ENCODE measurements at places on chromosomes 7 and 10.

- DNase-seq = no peak
Observed at GRCh38 chr7:134485203-134485602, 26.3 kb upstream of the AKR1B1 start.

GRCh38 chr10:74011770-74012169 lies 13.9 kb downstream of the VCL start:
- no peak for DNase-seq

- DNase-seq = no peak
Observed at GRCh38 chr7:36775676-36776075, 51.4 kb upstream of the AOAH start.

DNA sequence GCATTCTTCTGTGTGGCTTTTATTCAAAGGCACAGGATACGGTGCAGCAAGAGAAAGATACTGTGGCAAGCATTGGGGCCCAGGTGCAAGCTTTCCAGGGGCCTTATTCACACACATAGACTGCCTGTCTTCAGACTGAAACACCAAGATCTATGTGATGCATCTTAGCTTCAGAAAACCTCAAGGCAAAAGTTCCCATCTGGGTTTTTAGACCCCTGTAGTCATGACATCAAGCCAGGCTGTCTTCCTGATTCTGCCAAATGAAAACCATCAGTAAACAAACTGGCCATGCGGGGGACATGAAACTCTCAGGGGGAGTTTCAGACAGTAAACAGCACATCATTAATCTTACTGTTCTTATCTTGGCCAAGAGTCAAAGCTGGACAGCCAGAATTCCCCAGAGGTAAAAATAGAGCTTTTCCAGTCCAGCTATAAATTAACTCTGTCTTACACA lies 9.8 kb downstream of the AGBL3 start:
- no peak for DNase-seq

- no peak for DNase-seq
Observed at GRCh38 chr10:3978174-3978573, 193.2 kb upstream of the KLF6 start.

- DNase-seq = no peak
Observed at GRCh38 chr10:11869219-11869618, 46.1 kb downstream of the PROSER2 start.

- DNase-seq = no peak
Observed at GRCh38 chr10:24901686-24902399, 50.6 kb downstream of the PRTFDC1 start.

DNA sequence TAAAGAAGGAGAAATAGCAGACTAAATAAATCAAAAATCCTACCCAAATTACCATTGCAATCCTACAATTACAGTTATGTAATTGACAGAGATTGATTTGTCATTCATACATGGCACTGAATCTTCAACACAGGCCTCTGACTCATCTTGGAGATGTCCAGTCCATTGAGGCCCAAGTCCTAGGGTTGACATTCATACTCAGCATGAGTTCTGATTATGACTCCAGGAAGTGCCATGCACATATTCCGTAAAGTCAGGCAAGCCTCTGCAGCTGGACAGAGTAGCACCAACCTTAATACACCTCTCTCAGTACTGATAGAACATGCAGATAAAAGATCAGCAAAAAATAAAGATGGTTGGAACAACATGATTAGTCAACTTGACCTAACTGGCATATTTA lies 353.7 kb upstream of the NFE2L3 start:
- no peak for DNase-seq

- no peak for DNase-seq
Observed at GRCh38 chr10:5595994-5596471, 70.4 kb downstream of the ASB13 start.

GRCh38 chr10:13890233-13891127 lies 303.7 kb downstream of the PRPF18 start:
- DNase-seq = no peak

- DNase-seq = no peak
Observed at GRCh38 chr10:60513281-60513680, 123.6 kb upstream of the ANK3 start.

DNA sequence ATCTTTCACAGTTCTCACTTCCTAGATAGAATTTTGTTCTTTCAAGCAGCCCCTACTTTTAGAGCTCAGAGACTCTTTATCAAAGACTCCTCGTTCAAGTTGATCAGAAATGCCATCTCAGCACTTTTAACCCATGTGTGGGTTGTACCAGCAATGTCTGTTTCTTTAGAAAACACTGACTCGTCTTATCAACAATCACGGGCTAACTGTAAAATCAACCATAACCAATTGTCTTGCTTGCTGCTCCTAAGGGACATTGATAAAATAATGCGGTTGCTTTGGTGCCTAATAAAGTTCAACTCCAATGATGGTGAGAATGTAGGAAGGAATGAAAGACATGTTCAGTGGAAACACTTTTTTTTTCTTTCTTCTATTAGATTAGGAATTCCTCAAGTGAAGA lies 12.9 kb upstream of the CDK6 start:
- DNase-seq = no peak

DNA sequence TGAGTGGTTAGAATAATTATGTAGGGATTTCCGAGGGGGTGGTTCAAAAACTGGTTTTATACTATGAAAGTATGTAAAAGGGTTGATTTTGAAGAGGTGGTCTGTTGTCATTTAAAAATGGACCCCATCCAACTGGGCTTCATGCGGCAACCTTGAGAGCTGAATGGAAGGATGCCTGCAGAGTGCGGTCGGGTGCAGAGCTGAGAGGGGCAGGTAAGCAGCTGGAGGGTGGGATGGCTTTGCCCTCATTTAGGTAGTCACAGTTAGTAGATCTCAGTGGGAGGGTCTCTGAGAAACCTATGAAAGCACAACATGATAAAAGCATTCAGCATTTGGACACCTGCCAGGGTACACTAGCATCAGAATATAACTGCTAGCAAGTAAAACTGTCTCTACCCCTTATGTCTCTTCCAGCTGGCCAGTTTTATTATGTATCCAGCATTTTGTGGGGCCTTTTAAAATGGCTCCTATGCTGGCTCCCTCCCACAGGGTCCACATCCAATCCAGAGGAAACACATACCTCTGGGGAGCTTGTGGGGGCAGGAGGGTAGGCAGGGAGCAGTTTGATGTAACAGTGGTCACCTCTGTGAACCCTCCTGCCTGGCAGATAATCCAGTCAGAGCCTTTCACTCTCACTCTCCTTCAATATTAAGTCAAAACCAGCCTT lies 75.9 kb upstream of the MAGI2 start:
- no peak for DNase-seq

DNA sequence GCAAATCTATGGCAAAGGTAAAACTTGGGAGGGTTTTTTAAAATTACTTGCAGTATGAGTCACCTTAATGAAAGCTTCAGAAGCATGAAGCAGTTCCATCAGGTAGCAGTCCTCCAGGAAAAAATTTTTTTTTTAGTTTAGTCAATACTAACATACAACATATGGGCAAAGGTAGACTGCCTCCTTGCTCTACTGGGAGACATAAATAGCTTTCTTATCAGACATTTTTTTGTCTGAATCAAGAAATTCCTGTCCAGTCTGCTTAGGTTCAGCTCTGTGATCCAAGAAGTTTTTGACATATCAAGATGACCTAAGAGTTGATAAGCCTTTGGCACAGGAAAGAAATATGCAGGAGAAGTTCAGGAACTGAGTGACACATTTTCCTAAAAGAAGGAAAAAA lies 171.5 kb upstream of the TCF7L2 start:
- DNase-seq = no peak

DNA sequence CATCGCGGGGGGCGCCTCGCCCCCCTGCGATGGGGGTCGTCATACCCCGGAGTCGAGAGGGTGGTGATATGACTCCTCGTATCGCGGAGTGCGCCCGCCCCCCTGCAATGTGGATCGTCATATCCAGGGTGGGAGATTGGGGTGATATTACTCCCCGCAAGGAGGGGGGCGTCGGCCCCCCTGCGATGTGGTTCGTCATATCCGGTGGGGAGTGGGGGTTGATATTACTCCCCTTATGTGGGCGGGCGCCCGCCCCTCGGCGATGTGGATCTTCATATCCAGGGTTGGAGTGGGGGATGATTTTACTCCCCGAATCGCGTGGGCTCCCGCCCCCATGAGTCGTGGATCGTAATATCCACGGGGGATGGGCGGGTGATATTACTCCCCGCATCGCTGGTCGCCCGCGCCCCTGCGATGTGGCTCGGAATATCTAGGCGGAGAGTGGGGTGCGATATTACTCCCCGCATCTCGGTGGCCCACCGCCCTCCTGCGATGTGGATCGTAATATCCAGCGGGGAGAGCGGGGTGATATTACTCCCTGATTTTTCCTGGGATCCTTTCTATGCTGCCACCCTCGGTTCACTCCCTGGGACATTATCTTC lies 36.9 kb downstream of the MEIG1 start:
- DNase-seq = no peak

DNA sequence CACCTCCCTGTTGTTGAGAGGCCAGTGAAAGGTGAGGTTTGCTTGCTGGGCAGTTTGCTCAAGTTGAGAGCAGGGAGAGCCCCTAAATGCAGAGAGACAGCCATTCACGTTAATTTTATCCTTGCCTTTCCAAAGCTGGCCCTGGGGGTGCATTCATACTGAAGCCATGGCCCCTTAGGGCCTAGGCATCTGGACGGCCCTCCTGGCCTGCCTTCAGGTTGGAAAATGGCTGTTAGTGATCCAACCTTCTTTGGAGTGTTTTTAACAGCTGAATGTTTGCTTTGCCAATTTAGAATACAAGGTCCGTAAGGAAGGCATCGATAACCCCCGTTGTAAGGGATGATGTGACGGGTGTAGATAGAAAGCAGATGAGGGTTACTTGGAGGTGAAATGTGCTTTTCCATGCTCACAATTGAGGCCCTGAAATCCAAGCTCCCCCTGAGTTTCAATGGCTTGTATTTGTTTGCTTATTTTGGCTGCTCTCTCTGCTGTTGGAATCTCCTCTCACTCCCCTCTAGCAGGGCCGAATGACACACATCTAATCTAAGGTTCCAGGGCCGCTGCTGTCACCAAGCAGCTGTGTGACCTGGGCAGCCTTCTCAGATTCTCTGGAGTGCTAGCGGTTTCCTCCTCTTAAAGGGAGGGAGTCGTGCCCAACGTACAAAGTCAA lies 171.6 kb upstream of the MKI67 start:
- DNase-seq = no peak

GRCh38 chr7:125061776-125062397 lies 132.3 kb upstream of the POT1 start:
- DNase-seq = no peak

DNA sequence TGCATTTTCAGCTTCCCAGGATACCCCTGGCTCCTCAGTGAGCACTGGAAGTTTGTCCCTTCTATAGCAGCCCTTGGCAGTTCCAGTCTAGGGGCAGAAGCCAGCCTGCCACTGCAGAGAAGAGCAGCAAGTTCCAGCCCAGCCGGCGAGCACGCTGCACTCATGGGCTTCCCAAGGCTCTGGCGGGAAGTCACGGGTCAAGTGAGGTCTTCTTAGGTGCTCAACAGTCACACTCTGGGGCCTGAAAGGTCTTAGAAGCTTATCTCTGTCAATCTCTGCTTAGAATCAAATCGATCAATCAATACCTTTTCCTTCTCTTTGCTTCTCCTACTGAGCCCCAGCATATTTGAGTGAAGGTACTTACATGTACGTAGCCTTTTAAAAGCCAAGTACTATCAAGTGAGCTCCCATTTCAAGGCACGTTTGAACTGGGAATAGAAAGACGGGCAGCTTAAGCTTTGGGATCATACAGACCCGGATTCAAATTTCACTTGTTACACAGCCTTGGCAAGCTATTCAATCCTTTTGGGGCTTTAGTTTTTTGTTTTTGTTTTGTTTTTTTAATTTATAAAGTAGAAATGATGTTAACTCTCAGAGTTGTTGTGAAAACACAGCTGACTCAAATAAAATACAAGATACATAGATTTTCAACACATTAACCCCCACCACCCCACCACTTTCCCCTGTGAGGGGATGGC lies 152.6 kb upstream of the KLF14 start:
- no peak for DNase-seq

GRCh38 chr10:1212571-1213141 lies 156.5 kb downstream of the WDR37 start:
- DNase-seq = no peak

- DNase-seq = peak; percentile 12
Observed at GRCh38 chr10:113991091-113991860, 52.4 kb upstream of the ADRB1 start.

- no peak for DNase-seq
Observed at GRCh38 chr10:31004611-31005193, 27.0 kb downstream of the ZNF438 start.

DNA sequence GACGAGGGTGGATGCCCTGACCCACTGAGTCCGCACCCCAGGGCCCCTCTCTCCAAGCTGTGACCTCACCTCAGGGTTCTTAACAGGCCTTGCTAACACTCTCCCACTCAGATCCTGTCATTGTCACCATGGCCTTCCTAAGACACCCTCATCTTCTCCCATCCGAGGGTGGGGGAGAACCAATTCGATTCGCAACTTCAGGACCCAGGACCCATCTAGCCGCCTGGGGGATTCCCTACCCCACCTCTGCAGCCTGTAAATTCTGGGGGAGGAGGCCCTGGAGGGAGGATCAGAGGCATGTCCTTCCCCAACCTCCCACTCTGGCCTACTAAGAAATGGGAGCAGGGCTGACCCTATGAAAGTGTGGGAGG lies 17.4 kb downstream of the TRIM8 start:
- no peak for DNase-seq

DNA sequence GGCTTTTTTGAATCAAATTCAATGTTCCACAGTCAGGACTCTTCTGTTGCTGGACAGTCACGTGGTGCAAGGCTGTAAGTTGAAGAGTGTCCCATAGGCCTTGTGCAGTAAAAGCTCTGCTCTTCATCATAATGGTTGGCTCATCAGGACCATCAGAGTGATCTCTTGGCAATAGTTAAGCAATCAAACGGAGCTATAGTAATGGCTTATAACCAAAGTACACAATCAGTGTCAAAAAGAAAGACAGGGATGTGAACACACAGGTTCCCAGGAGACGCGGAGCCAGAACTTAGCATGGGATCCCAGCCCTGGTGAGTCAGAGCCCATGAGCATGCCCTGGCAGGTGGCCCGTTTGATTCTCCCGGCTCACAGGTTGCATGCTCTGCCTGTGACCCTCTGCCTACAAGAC lies 10.8 kb upstream of the GPNMB start:
- DNase-seq = no peak

DNA sequence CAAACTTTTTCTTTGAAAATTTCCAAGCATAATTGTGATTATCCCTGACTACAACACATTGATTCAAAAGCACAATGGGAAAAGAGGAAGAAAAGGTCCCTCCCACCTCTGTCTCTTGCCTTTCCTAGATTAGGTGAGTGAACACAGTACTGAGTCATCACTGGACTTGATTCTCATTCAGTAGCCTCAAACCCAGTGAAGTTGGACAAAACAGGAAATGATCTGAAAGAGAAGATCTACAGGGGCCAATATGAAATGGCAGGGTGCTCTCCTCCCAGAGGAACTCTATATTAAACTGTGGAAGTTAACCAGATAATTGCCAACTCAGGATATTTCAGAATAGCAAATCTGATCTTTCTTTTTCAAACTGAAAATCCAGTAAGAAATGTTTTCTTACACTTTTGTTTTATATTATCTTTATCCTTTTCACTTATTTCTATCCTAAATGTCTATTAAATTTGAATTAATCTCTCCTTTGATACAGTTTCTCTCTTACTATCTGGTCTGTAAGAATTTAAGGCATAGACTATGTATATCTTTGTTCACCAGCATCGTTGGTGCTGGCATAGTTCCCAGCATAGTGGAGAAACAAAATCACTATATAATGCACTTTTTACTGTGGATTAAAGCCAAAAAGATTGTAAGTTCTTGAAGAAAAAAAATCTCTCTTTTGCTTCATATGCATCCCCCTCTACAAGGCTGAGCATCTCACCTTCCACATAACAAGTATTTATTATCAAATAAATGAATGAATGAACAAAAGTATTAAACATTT lies 41.4 kb upstream of the IKZF1 start:
- DNase-seq = no peak

All from activated CD4-positive, alpha-beta T cell treated with anti-CD3 and anti-CD28 coated beads for 24 hours (primary cell).